Nucleus accumbens (tissue), 56 donors: ENCODE measurements at places on chromosomes 2 and 18.

GRCh38 chr2:200300638-200301314, 5.7 kb upstream of the SPATS2L start:
- no peak for DNase-seq

DNA sequence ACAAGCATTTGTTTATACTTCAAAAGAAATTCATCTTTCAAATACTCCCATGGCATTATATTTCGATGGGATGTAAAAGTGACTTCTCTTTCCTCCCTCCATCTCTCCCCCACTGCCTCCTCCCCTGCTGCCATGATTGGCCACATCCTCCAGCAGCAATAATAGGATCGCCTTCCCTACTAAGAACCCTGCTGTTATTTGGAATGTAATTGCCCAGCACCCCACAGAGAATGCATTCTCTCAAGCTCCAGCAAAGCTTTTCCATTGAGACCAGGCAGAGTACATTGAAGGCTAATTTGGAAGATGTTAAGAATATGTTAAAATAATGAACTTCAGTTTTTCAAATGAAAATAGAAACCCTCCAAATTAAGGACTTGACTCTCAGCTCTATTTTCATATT, 375.4 kb upstream of the ACVR2A start:
- DNase-seq, result no peak

DNA sequence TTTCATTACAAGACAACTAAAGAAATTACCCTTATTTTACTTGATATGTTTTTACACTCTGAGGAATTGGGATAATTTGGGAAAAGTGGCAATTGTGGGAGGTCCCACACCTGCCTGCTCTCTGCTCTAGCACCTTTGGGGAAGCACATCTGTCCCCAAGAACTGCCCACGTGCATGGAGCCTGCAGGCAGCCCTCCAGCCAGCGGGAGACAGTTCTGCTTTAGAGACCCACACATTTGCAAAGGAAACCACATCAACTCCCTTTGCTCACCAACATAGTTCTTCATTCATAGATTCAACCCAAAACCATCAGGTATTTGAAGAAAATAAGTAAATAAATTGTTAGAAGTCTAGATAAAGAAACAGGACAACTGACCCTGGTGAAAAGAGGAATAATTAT, 239.9 kb upstream of the ID2 start:
- DNase-seq, result peak; percentile 35

GRCh38 chr2:20027705-20028434, 15.4 kb upstream of the MATN3 start:
- DNase-seq, result no peak

DNA sequence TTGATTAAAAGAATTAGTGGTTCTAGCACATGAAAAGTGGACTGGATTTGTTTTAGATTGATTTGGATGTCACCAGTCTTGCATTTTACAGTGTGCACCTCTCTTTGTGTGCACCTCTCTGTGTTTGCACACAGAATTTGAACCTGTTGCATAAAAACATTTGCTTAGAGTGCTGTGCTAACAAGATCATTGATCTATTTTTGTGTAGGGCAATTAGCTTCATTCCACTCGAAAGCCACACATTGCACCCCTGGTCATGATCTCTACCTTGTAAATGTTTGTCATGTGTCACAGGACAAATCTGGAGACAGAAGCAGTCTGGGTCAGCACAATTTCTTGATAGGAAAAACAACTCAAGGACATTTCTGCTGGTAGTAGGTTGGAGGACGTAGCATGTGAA, 258.7 kb upstream of the LINC00305 start:
- no peak for DNase-seq

DNA sequence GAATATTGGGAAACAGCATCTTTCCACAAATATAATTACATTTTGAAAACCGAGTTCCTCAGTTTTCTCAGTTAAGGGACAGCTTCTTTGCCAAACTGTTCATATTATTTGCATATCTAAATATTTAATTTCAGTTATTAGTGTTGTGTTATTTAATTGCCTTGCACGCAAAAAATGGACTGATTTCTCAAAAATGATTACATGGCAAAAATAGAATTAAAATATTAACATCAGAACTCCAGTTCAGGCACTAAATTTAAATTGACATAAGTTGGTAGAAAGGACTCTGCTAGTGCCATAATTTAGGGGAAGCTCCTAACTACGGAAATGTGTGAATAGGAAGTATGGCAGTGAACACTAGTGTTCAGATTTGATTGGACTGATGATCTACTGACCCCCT, 209.6 kb downstream of the PARD3B start:
- DNase-seq, result no peak

- no peak for DNase-seq
Observed at GRCh38 chr2:164620873-164621763, at the start of gene GRB14. Gene GRB14 (minus strand): TSS chr2:164621482. CDS start chr2:164621309, 173 bp downstream.

GRCh38 chr2:7849027-7849426, 832.8 kb upstream of the ID2 start:
- DNase-seq, result no peak

- DNase-seq, result no peak
Observed at GRCh38 chr2:25184254-25184653, 15.9 kb upstream of the POMC start.

DNA sequence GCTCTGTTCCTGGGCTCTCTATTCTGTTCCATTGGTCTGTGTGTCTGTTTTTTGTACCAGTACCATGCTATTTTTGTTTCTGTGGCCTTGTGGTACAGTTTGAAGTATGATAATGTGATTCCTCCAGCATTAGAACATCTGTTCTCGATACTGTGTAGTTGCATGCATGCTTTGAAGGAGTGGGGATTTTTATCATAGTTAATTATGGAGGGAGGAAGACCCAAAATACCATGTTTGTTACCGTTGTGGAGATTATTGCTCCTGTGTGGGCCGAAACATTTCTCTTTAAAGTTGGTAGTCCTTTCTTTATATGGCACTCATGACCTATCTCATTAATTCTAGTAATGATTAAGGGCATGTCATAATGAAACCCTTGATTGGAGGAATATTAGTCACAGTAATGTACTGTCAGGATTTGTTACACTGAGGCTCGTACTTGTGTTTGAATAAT, 87.6 kb downstream of the TTC27 start:
- no peak for DNase-seq

DNA sequence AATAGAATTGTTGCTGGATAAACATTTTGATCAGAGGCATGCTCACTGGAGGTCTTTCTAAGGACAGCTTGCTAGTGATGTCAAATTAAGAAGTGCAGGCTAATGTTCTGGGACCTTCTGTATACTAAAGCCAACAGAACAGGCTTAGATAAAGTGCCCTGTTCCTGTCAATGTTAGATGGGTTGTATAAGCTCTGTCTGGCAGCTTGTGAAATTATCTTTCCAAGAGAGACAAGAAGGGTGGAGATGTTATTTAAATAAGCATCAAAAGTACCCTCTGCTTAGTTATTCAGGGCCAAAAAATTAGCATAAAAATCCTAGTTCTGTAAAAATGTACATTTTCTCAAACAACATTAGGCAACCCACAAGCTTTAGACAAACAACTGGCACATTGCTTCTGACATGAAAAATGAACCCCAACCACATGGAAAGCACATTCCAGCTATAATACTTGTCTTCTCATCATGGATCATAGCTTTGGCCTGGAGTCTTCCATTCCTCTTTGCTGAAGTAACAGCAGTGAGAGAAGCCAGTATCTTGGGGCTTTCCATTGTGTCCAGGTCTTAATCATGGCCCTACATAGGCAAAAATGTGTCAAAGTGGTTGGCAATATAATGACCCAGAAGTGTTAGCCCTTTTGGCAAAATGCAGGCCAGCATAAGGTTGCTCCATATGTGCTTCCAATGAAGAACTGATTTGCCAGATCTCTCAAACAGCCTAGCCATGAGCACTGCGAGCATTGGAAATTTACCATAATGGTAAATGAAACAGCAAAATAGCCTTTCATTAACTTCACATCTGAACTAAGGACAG, 478.1 kb upstream of the ZNF804A start:
- DNase-seq, result no peak

DNA sequence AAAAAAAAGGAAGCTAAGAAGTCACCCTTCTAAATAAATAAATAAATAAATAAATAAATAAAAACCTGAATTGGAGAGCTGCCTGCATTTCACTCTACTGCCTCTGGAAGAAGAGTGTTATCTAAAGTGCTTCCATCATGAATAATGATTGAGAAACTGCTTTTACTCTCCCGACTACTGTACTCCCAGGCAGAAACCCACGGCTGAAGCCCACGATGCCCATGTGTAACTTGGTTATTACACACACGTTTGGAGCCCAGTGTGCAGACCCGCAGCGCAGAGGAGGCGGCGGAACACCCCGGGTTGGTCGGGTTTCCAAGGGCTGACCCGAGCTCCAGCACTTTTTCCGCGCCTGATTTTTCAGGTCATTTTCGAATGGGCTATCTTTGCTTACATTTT, 697 bp upstream of the SPATS2L start:
- no peak for DNase-seq

DNA sequence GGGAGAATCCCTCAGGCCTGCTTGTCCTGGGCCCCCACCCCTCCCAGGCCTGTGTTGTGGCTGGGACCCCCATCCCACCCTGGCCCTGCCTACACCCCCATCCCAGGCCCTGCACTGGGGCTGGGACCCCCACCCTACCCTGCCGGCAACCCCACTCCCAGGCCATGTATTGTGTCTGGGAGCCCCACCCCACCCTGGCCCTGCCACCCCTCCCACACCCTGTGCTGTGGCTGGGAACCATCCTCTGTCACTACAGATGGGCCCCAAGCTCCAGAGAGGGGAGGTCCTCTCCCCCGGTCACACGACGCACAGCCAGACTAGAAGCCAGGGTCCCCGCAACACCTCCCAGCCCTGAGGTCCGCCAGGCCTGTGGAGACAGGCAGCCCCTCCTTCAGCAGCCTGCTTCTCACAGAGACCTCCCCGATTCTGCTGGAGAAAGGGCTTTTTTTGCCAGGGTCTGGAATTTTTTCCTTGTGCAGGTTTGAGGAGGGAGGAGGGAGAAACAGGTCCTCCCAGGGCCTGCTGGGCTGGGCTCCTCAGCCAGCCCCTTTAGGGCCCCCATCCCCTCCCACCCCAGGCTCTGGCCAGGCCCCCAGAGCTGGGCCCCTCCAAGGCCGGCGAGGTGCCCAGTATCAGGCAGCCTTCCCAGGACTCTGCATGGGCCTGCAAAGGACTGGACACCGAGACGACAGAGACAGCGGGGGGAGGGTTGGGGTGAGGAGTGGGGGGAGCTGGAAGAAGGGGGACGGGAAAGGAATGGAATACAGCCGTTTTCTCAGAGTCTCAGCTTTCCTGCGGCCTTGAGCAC, 28.0 kb downstream of the KIF1A start:
- no peak for DNase-seq
